Right atrium auricular region (tissue), 2 donors: ENCODE measurements at places on chromosomes 16 and 17.

DNA sequence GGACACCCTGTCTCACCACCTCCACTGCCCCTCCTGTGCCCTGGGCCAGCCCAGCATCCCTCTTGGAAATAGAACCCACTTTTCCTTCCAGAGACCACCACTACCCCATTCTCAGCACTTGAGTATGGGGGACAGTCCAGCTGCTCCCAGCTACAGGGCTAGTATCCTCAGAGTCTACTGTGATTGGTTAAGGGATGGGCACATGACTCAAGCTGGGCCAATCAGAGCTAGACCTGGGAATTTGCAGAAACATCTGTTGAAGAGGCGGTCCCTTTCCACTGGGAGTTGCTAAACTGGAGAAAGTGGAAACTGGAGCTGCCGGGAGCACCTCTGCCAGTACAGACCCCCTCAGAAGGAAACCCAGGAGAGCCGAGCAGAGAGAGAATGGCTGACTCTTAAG lies 156.6 kb downstream of the GSG1L start:
- H3K4me3 ChIP-seq: no peak overlapping the region
- no peaks in the 10 kb centered on the region for H3K36me3 ChIP-seq
- no peaks in the 10 kb centered on the region for H3K27me3 ChIP-seq
- H3K4me1 ChIP-seq: no peaks in the 10 kb centered on the region

DNA sequence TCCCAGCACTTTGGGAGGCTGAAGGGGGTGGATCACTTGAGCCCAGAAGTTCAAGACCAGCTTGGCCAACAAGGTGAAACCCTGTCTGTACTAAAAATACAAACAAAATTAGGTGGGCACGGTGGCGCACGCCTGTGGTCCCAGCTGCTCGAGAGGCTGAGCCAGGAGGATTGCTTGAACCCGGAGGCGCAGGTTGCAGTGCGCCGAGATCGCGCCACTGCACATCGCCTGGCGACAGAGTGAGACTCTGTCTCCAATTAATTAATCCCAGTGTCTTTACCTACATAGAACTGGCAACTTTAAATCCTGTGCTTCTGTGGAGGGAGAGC lies 1.5 kb upstream of the ELOB start:
- peak overlapping the region; percentile 100 for H3K27ac ChIP-seq
- H3K4me1 ChIP-seq: peaks cover 37% of the 10 kb centered on the region
- H3K27me3 ChIP-seq: no peaks in the 10 kb centered on the region
- no peaks in the 10 kb centered on the region for H3K36me3 ChIP-seq

DNA sequence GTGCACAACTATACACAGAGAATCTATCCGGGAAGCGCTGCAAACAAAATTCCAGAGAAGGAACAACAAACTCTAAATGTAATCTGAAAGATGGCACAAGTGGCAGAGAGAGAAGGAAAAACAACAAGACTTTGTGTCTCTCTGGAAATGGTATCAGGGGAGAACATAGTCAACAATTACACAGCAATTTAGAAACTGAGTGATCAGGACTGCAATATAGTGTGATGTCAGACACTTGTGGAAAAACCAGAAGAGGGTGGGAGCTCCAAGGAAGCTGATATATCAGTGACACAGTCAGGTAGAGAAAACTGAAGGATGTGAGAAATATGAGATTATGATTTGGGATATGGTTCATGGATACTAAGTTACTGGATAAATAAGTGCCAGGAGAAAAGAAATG lies 8.2 kb downstream of the ZNF19 start:
- H3K27me3 ChIP-seq: no peaks in the 10 kb centered on the region
- DNase-seq: no peak

- peaks cover 51% of the 10 kb centered on the region for H3K4me1 ChIP-seq
- H3K36me3 ChIP-seq: peaks cover 34% of the 10 kb centered on the region
- no peaks in the 10 kb centered on the region for H3K27me3 ChIP-seq
- H3K4me3 ChIP-seq: peak within 1 kb of the TSS; percentile 62
Measured at GRCh38 chr17:7854851-7855659, at the start of gene TMEM88. TMEM88 (plus strand) TSS chr17:7855066; CDS start chr17:7855075, 9 bp downstream.
